Endothelial cell of umbilical vein (primary cell): ENCODE measurements at places on chromosomes 12 and 14. TPM values are rescaled to one million over a fixed set of nuclear protein-coding genes. Genes with fewer than 3 reads are reported as not detected.

- DNase-seq: peak; percentile 72
These were observed 12.2 kb upstream of the SPTB start for GRCh38 chr14:64891839-64892375.

- DNase-seq: no peak
These were observed 636.3 kb downstream of the DIO2 start for GRCh38 chr14:79575032-79575431.

DNA sequence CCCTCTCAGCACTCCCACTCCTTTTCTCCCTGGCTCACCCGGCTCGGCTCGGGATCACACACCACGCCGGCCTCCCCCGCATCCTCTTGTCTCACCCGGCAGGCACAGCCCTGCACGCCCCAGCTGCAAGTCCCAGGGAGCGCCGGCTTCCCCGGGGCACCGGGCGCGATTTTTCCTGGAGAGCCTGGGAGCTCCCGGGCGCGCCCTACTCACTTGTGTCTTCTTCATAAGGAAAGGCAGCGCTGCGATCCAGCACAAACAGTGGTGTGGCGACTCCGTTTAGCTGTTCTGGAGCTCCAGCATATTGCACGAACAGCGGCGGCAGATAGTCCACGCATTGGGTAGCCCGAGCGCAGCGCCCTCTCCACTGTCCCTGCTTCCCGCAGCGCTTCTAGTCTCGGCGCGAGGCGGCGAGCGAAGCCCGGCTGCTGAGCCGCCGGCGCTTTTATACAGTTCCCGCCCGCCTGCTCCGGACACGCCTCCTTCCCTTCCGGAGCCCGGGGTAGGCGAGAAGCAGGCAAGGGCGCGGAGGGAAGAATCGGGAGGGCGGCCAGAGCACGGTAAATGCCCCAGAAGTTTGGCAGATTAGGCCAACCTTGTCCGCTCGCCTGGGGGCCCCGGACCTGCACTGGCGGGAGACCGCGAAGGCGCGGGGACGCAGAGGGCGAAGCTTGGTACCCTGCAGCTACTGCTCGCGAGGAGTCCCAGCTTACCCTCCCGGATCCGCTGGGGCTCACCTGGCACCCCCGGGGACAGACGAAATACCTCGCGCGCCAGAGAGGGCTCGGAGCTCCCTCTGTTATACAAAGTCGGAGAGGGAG is at the start of gene KITLG:
TSS of gene KITLG (minus strand) at position 421 of the 821 bp plus-strand sequence. CDS start at position 228, 193 bp downstream.
- DNase-seq: peak; percentile 88

CMA1 gene
- polyA plus RNA-seq: not detected in 2 replicates

RFX4 gene
- not detected in 2 replicates for polyA plus RNA-seq

DNA sequence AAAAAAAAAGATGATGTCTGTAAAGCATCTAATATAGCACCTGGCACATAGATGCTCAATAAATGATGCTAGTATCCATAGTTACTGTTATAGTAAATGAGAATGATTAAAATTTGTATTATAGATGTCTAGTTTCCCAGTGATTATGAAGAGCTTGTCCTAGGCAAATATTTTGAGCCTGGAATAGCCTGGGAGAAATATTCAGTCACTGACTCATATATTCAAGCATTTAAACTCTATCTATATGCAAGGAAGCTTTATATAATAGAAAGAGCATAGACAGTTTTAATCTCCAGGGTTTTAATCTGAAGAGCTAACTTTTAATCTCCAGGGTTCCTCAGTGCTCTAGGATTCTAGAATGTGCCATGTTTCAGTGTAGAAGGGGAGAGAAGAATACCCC is 91.5 kb upstream of the VASH1 start:
- no peak for DNase-seq

DNA sequence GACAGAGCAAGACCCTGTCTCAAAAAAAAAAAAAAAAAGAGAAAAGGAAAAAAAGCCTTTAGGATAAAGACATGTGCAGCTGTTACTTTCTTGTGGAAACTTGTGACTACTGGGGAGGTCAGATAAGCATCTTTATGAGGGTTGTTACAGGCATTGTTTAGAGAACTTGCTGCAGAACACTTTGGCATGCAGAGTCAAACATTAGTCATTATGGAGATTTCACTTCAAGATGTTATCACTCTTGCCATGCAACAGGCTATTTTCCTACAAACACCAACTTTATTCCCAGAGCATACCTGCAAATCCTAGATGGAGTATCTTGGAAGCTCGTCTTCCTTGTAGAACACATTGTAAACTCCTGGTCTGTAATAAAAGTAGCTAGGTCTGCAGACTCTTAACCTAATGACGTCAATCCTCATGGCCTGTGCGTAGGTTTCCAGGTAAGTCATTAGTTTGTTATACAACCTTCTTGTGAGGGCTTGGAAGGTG is 36.3 kb upstream of the WDR89 start:
- DNase-seq: peak; percentile 94

DNA sequence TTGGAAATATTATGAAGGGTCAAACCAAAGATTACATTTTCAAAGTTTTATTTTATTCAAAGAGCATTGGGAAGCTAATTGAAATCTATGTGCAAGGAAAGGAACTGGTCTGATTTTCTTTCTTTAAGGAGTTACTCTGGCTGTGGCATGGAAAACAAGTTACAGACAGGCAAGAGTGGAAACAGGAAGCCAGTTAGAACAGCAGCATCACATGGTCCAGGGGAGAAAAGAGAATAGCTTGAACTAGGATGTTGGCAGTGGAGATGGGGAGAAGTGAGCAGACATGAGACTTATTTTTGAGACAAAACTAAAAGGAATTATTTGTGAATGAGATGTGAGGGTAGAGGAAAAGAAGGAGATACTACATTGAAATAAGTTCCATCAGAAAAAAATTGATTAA is 3.4 kb downstream of the OR11G2 start:
- no peak for DNase-seq

GRCh38 chr14:95541346-95541745 is 6.5 kb downstream of the GLRX5 start:
- DNase-seq: no peak

ACOT4 gene
- polyA plus RNA-seq: 0.46 and 0.75 TPM in 2 replicates
